HT-29 (cell line): ENCODE measurements at places on chromosomes 7 and 10. TPM values are rescaled to one million over a fixed set of nuclear protein-coding genes. Genes with fewer than 3 reads are reported as not detected.

PTPRZ1 gene
- total RNA-seq, result not detected in 2 replicates

SLC26A5 gene
- total RNA-seq, result not detected in 2 replicates

MACC1 gene
- total RNA-seq, result 9.9 and 12.5 TPM in 2 replicates

GRCh38 chr7:17043012-17043877, 161.5 kb upstream of the AGR3 start:
- peak; percentile 22 for DNase-seq

DNA sequence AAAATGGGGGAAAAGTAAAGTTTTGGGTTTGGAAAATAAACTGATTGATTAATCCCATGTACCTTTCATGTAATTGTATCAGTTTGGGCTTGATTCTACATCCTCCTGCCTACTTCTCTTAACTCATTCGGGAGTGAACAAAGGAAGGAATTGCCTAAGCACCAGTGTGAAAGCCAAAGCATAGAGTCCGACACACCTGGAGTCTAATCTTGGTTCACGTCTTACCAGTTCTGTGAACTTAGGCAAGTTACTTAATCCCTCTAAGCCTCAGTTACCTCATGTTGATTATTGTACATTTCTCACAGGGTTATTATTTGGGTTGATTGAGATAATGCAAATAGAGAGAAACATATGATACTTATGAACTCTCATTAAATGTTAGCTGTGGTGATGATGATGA, 41.1 kb upstream of the PRPS1L1 start:
- DNase-seq, result no peak

- DNase-seq, result no peak
Observed at GRCh38 chr7:106841896-106842390, 23.1 kb upstream of the PIK3CG start.

GRCh38 chr7:119720541-119720940, 552.4 kb upstream of the KCND2 start:
- DNase-seq, result no peak

- DNase-seq, result peak; percentile 79
Observed at GRCh38 chr7:87876869-87877234, 559 bp downstream of the DBF4 start.

DNA sequence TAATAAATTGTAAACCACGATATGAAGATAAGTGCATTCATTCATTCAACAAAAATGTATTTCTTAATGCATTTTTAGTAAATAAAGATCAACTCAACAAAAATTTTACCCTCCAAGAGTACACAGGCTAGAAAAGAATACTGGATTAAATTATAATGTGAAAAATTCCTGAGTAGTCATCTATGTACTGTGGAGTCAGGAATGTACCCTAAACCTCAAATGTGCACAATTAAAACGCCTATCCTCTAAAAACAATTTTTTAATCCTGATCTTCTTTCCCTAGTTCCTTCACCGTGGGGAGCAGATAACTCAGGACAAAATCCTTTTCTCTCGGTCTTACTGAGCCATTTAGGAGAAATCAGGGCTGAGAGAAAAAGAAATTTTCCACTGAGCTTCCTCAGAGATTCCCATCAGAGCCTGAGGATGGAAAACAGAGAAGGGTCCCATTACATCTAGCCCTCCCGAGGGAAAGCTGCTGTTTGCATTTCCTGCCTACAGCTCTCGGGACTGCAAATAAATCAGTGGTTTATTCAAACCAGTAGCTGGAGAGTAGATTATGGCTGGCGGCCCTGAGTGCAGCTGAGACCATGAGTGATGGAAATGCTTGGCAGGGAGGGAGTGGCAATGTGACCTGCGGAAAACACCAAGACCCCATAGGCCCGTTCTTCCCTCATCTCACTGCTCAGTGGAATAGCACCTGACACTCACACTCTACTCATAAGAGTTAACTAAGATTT, 7.4 kb downstream of the TAS2R40 start:
- DNase-seq, result no peak

DNA sequence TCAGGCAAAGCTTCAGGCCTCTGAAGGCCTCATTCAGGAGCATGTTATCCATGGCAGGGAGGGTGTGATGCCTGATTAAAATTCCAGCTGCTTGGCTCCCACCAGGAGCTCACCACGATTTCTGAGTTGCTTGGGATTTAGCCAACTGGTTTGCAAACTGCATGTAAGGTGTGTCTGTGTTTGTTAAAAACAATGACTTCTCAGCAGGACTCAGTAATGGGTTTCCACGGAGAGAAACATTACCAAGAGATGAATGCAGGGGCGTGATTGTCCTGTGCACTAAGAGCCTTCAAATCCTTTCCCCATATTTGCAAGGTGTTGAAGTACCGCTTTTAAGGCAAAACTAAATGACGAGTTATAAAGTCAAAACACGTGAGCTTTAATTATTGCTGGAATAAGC, 88.8 kb upstream of the BTBD16 start:
- DNase-seq, result no peak

- DNase-seq, result no peak
Observed at GRCh38 chr10:30215141-30215540, 133.9 kb downstream of the MTPAP start.

DNA sequence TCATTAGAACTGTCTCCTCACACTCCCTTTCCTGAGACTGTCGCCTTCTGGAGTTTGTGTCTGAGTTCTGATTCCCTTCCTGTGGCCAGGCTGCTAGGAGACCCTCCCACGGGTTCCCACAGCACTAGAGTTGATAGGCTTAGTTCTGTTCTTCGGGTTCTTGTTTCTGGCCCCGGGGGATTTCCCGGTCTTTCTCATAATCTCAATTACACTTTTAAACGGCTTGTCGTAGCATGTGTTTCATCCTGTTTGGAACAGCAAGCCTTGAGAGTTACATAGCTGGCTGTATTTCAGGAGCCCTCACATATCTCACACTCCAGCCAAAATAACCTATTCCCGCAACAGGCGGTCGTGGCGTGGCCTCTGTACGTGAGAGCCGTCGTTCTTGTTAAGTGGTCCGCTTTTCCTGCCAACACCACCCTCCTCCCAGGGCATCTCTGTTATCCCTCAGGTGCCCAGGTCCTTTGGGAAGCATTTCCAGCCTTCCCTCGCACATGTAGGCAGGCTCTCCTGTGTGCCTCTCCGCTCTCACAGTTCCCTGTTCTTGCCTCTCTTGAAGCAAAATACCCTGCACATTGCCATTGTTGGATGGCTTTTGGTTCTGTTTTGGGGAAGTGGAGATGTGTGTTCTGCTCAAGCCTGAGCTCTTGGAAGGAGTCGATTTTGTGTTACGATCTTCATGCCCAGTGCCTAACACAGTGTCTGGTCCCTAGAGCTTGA, 46.0 kb downstream of the CDC123 start:
- DNase-seq, result no peak

- no peak for DNase-seq
Observed at GRCh38 chr10:63164166-63164623, 31.1 kb downstream of the NRBF2 start.

DNA sequence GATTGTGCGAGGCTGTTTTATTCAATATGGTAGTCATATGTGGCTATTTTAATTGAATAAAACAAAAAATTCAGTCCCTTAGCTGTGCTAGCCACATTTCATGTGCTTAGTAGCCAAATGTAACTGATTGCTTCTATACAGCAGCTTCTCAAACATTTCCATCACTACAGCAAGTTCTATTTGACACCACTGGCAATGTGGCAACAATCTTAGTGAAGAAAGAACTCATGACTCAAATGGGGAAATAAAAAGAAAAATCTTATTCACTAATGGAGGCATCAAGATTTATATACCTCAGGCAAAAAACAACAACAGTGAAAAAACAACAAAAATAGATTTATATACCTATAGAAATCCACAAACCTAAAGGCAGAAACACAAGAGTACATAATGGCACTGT, 17.9 kb downstream of the SEM1 start:
- DNase-seq, result no peak
